Stimulated activated CD4-positive, alpha-beta T cell treated with anti-CD3 and anti-CD28 coated beads, Interleukin-1b, Interleukin-23, amount 100 ng/mL, for 48 hours (primary cell): ENCODE measurements at places on chromosomes 7 and 10.

DNA sequence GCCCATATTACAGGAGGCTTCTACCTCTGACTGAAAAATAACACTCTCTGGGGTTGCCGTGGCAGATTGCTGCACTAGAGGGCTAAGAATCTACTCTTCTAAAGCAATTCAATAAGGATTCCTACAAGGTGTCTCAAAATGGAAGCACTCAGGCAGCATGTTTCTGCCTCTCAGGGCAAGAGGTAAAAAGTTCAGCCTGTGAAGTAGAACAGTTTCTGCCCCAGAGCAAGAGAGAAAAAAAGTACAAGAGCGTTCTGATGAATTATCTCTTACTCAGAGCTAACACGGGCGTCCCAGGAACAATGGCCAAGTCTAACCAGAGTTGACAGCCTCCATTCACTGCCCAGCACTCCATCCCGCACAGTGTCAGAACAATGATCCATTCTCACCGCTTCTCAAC is 71.3 kb upstream of the TES start:
- DNase-seq, result no peak

DNA sequence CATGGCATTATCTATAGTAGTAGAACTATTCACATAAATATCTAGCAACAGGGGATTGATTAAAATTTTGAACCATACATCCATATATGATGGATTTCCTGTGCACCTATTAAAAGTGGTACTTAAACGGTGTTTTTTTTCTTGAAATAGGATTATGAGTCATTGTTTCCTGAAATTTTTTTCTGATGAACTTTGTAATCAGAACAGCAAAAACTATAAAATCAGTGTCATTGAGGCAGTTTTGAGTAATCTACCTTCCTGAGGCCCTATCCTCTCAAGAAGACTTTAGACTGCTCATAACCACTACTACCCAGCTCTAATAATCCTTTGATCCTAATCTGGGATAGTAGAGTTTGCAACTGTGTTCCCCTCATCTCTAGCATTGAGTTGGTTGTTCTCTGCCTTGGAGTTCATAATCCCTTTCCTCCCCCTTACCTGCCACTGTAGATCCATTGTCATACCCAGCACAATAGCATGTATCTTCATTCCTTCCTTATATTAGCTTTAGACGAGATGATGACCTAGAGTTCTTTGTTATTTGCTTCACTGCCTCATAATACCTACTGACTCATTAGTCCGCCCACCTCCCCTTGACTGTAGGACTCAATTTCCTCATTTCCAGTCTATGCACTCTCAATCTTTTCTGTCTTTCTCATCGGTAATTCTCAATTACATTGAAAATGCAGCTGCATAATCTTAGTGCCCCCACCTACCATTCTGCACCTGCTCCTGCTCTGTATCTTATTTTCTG is 133.4 kb downstream of the LRRC4 start:
- peak; percentile 51 for DNase-seq

GRCh38 chr10:29517352-29517923 is 117.3 kb downstream of the SVIL start:
- DNase-seq, result no peak

DNA sequence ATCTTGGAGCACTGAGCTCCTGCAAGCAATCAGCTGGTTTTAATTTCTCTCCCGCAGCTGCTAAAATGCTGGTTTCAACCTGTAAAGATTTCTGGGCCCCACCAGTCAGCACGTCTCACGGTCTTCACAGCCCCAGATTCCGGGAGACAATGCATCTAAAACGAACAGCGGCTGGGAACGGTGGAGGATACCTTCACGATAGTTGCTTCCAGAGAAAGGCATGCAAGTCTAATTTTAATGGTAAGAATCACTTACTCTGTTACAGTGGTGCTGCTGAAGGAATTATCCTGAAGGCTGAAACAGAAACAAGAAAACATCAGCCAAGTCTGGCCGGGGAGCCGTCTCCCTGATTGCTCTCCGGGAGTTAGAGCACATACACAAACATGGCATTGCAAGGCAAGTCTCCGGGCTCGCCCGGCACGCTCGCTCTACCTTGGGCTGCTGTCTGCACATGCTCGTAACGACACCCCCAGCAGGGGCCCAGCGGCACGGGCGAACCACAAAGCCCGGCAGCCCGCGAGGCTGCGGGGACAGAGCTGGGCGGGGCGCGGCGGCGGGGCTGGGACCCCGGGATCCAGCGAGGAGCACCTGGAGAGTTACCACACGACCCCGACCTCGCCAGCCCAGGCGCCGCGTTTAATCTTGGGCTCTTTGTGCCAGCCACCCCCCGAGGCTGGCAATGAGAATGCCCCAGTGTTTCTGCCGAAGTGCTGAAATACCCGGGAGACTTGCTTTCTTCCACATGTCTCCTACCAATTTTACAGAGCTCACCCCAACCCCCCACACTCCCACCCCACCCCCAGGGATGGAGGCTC is at the start of gene FAM13C:
TSS of gene FAM13C (minus strand) at position 406 of the 815 bp plus-strand sequence. CDS start at position 317, 89 bp downstream.
- peak; percentile 4 for DNase-seq
